ENCODE measurements at places on chromosomes 12 and 14.

- DNase-seq = no peak
These were observed 5.8 kb downstream of the AP5M1 start for GRCh38 chr14:57274551-57274950.

DNA sequence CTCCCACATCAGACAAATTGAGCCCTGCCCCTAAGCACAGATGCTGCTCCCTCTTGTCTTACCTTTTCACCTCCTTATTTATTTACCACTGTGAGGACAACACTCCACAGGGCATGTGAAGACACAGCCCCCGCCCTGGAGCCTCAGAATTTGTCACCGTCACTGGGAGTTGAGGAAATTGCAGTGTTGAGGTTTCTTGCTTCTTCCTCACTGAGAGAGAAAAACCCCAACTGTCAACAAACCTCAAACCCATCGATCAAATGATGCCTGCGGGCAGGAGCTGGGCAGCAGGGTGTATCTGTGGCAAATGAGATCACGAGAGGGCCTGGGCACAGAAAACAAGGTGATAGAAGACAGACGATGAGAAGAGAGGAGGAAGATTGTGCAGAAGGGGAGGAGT, 30.5 kb upstream of the PLEKHG3 start:
- DNase-seq = no peak

DNA sequence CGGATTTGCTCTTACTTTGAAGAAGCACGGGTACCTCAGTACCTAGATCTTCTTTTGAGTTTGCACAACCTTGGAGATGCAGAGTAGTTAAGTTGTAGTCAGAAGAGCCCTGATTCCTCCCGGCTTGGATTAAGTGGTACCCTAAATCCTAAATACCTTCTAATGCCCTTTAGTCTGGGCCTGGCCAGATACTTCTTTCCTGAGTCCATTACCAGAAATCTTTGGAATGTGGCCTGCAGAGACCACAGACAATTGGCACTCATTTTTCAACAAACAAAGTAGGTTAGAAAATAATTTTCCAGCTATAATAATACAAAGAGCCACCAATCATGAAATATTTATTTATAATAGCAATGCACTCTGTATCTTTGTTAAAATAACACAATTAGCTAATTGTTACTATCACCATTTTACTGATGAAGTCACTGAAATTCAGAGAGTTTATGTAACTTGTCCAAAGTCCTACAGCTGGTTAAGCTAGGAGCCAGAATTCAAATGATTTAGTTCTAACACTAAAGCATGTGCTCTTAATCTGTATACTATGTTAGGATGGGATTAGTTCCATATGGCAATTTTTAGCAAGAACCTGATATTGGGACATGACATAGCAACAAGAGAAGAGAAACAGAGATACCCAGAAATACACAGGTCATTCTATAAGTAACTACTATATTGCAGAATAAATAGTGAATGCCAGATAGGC, 132.1 kb upstream of the PDZRN4 start:
- no peak for DNase-seq

- DNase-seq = no peak
These were observed 2.0 kb downstream of the PTPN11 start for GRCh38 chr12:112420740-112421139.

- no peak for DNase-seq
These were observed 118.3 kb downstream of the VEZT start for GRCh38 chr12:95335948-95336347.

DNA sequence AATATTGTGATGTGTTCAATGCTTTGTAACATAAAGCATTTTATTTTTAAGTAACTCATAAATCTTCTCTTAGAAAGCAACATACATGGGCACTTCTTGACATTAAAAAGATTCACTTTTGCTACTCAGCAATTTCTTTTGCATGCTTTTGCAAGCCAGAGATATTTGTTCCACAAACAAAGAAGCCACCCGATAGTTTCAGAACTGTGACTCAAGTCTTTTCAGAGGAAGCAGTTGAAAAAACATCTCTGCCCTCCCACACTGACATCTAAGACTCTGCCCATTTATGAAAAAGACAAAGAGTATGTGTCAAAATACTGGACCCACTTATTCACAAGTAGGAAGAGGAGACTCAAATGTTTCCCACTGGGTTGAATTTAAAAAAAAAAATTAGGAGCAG, 7.5 kb downstream of the APPL2 start:
- DNase-seq = no peak

- no peak for DNase-seq
These were observed 3.6 kb upstream of the KRT5 start for GRCh38 chr12:52523824-52524223.
